ENCODE measurements at places on chromosomes 4 and X.

DNA sequence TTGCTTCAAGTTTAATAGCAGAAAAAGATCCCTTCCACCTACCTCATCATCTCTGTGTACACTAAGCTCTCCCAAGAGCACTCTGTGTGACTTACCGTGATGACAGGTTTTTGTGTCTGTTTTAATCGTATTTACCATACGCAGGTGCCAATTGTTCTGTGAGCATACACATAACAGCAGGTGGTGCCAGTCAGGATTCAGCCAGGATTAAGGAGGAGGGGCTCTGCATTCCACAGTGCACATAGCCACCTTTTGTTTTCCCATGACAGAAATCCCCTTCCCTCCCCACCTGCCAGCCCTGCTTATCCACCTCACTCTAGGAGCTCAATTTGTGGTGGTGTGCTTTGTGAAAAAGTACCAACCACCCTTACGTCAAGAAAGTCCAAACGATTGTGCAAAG is 14.8 kb downstream of the ANK2 start:
- DNase-seq: no peak

DNA sequence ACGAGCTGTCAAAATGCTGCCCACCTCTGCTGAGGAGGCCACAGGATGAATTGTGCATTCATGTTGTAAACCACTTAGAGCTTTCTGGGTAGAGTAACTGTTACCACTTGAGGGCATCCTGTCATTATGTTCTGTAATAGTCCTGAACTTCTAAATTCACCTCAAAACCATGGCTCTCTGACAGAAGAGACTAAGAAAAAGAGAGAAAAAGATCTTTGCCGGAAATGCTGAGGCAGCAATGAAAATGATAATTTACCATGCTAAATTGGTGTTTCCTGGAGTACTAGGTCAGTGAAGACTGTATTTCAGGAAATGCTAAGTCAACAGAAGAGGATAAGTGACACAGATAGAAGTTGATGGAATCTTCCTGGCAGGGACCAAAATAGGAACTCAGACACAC is 942.3 kb upstream of the SLIT2 start:
- no peak for DNase-seq

GRCh38 chrX:131792789-131793462 is 230.2 kb upstream of the STK26 start:
- no peak for DNase-seq

- DNase-seq: no peak
Measured at GRCh38 chr4:79502081-79502480, 94.1 kb upstream of the GK2 start.

DNA sequence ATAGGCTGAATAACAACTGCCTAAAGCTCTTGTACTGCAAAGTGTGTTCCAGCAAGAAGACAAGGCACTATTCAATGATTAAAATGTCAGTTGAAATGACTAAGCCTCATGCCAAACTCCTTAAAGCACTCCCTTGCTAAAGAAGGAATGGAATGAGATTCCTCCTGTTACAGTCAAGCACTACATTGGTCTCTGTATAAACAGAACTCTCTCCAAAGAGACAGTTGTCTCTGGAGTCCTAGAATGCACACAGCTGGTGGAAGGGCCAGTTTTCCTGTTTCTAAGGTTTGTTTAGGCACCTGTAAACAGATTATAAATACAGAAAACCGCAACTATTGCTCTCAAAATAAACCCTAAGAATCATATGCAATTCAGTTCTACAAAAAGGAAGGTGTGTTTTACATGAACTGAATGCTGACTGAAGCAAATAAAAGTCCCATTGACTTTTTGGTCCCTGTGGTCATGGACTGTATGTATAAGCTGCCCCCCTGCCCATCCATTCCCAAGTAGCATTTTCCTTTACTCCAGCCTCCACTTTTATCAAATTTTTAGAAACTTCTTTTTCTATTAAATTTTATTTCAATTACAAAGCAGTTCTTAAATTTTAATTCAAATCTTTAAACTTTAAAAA is 47.0 kb downstream of the FAT1 start:
- DNase-seq: no peak

- no peak for DNase-seq
Measured at GRCh38 chrX:72634331-72634730, 61.7 kb upstream of the HDAC8 start.

DNA sequence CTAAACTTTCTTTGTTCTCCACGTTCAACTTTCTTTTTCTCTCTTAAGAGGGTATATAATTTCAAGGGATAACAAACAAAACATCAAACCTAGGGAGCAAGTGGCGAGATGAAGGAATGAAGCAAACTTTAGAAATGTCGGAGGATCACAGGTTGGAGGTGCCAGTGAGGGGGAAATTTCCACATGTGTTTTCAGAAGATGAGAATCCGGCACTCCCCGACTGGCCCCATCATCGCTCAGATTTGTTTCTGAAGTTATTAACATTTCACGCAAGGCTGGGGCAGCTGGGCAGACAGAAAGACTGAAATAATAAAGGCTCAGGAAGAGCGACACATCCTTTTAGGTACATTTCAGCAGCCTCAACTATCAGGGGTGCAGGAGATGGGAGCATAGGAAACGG is 134.9 kb downstream of the SMIM20 start:
- DNase-seq: no peak

DNA sequence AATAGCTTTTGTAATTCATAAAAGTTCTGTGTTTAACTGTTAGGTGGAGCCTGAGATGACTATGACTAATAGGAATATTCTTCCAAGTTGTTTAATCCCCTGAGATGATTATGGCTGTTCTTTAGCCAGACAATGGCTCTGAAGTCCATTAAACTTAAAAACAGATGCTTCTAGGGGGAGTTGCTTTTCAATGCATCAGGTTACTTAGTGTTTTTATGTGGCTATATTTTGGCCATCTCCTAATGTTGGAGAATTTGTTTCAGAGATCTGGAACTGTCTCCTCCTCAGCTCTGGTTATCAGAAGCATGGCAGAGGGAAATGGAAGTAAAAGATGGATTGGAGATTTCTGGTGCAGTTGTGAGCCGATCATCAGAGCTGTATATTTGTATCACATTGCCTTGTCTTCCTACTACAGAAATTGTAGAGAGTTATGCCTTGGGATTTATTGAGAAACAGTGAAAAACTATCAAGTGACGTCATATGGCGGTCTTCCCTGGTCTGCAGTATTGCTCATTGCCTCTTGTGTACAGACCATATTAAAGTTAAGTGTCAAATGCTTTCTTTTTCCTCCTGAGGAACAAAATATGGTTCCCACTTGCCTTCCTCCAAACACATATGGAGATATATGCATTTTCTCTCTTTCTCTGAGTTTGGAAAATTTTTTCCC is 29.8 kb downstream of the SGMS2 start:
- DNase-seq: no peak

DNA sequence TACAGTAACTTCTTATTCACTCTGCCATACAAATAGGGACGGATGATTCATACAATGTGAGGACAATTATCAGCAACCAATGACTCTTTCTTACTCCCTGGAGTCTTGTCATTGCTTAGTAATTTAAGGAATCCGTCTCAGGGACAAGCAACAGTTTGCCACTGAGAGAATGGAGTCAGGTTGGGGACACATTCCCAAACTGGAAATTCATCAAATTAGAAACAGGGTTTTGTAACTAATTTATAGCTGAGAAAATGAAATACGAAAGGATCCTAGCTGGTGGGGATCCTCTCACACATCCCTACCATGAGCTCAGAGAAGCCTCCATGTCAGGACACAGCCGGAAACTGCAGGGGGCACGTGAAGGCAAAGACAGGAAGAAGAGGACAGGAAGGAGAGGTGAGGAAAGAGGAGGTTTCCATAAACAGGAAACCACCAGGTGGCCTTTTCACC is 50.4 kb upstream of the KDR start:
- no peak for DNase-seq

DNA sequence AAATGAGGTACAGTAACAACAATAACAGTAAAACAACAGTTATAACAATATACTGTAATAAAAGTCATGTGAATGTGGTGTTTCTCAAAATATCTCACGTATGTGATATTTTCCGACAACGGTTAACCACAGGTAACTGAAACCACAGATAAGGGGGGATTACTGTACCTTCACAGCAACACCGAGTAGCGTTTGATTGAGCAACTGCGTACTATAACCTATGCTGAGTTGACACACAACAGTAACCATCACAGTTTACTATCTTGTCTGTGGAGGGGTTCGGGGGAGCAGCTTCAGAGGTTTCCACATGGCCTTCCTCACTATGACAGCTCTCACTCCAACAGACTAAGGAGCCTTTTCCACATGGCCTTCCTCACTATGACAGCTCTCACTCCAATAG is 13.4 kb downstream of the RBMX2 start:
- no peak for DNase-seq

- DNase-seq: no peak
Measured at GRCh38 chrX:17809273-17809672, 51.8 kb downstream of the RAI2 start.

All from CD4-positive, alpha-beta T cell treated with Interferon alpha-2 for 1 hour (primary cell).